CD8-positive, alpha-beta memory T cell (primary cell): ENCODE measurements at places on chromosomes 2 and 18. TPM values are rescaled to one million over a fixed set of nuclear protein-coding genes. Genes with fewer than 3 reads are reported as not detected.

GRCh38 chr2:216897561-216898203, 37.8 kb upstream of the TNP1 start:
- no peak for DNase-seq

- DNase-seq, result no peak
Observed at GRCh38 chr2:145034511-145034910, 514.6 kb upstream of the ZEB2 start.

- DNase-seq, result no peak
Observed at GRCh38 chr18:42233908-42234307, 278.9 kb downstream of the PIK3C3 start.

Gene ALPP
- total RNA-seq, result not detected

Gene ZSWIM2
- not detected for total RNA-seq

GRCh38 chr2:187567126-187567525, 12.9 kb upstream of the TFPI start:
- no peak for DNase-seq

Gene CCDC74B
- 0.84 TPM for total RNA-seq

Gene RGPD3
- total RNA-seq, result 0.18 TPM

DNA sequence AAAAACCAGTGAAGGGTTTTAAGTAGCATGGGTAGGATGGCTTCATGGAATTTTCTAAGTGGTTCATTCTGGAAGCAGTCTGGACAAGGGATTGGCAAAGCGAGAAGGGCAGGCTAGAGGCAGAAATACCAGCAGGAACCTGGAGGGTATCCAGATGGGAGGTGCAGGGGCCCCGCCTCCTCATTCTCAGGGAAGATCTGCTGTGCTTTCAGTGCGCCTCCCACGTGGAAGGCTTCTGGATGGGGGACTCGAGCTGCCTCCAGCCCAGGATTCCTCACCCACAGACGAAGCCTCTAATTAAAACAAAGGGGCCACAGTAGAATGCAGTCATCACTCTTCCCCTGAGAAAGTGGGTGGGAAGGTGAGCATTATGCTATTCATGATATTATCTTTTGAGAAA, 79.8 kb downstream of the VSNL1 start:
- DNase-seq, result no peak

DNA sequence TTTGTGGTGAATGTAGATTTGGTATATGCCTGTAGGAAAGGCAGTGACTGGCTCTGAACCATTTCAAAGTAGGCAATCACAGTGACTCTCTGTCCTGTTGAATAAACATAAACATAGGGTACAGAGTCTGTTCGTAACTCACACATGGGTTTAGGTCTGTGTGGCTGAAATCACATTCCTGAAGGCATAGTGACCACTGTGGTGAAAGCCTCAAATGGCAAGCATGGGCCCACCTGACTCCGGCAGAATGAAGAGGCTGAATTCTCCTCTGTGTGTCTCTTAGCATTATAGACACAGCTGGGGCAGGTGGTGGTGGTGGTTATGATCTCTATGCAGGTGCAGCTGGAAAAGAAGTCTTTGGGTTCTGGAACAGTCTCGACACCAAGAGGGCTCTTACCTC, 61.2 kb downstream of the ITGA6 start:
- no peak for DNase-seq

DNA sequence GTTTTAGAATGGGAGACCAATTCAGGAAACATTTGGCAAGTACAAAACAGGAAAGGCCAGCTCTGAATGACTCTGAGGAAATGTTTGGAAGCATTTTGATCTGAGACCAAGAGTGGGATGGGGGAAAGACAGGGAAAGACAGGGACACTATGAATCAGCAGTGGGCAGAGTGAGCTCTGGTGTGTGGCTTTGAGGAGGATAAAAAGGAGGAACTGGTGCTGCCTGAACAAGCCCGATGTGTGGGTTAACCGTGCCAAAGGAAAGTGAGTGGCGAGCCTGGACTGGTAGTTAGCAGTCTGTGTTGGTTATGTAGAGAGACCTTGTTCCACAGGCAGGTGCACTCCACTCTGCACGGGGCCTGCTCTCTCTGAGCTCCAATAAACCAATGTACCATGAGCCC, 5.3 kb downstream of the MFSD6 start:
- DNase-seq, result no peak

Gene PLCD4
- total RNA-seq, result 0.16 TPM

DNA sequence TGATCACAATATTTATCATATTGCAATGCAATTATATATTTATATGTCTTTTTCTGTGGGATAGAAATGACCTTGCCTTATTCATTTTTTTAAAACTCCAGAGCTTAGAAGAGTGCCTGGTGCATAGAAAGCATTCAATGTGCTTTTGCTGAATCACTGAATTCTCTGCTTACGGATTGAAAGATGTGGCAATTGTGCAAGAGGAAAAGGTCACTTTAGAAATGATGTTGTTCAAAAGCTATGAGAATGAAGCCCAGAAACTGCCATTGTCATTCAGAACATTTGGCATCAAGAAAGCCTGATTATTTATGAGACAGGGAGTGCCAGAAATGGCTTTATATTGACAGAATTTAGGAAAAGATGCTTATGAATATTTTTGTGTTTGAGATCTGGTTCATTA, 678.6 kb upstream of the CDH2 start:
- DNase-seq, result no peak

DNA sequence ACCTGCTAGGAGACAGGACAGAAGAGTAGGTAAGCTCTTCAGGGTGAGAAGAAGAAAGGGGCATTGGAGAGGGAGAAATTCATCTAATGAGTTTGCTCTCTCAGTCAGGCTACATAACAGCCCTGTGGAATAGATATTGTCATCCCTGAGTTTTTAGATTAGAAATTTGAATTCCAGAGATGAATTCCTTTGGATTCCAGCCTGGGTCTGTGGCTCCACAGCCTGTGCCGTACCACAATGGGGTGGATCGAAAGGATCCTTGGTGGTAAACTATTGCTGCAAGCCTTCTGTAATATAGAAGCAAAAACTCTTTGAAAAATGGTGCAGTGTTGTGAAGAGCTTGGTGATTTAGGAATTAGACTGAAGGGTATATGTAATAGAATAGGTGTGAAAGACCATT, 21.0 kb downstream of the MYO1B start:
- no peak for DNase-seq
